ENCODE measurements at places on chromosomes 5 and 9.

DNA sequence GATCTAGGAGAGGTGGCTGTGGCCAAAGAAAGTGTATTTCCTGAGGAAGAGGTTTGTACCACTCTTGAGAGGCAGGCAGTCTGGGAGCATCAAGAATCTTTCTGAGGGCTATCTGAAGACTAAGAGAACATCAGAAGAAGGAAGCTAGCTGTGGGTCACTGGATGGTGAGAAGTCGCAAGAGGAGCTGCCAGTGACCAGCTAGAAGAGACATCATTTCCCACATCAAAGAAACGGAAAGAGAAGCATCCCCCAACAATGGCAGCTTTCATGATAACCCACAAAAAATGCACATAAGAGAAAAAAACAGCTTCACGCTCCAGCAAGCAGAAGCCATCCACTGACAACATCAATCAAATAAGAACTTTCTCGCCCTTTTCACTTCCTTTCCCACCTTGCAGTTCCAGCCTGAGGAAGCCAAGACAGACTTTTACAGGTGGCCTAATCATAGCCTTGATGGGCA, 25.0 kb upstream of the CEP78 start:
- no peak for DNase-seq

- DNase-seq: no peak
These were observed 186.4 kb downstream of the CDK5RAP2 start for GRCh38 chr9:120393386-120394057.

GRCh38 chr5:154477382-154478223, 424 bp downstream of the HAND1 start:
- DNase-seq: no peak

DNA sequence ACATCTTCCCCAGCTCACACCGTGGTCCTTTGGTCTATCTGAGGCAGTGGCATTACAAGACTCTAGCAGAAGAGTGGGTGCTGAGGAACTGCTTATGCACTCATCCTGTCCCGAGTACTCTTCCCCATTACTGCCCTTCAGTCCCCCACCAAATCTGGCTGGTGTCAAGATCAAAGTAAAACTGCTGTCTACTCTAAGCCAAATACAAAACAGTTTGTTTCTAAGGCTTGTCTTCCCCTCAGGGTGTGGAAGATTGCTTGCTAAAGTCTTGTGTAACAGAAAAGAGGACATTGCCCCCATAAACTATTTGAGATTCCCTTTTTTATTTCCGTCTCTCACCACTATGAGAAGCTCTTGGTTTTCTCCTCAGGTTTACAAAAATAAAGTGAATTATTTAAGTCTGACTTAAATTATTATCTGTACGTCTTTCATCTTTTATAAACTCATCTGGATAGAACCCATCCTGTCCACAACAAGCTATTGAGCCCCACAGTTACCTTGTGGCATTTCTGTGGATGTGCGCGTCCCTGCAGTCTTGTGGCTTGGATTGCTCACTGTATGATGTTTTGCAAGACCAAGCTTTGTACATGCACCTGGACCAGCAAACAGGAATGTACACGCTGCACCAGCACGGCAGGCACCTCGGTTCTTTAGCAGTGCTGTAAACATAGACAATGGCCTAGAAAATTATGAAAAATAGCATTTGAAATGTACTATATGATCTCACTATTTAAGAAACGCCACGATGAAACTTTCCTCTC, 61.0 kb downstream of the CYSTM1 start:
- no peak for DNase-seq

- no peak for DNase-seq
These were observed 410.1 kb downstream of the MAT2B start for GRCh38 chr5:163915481-163915961.

DNA sequence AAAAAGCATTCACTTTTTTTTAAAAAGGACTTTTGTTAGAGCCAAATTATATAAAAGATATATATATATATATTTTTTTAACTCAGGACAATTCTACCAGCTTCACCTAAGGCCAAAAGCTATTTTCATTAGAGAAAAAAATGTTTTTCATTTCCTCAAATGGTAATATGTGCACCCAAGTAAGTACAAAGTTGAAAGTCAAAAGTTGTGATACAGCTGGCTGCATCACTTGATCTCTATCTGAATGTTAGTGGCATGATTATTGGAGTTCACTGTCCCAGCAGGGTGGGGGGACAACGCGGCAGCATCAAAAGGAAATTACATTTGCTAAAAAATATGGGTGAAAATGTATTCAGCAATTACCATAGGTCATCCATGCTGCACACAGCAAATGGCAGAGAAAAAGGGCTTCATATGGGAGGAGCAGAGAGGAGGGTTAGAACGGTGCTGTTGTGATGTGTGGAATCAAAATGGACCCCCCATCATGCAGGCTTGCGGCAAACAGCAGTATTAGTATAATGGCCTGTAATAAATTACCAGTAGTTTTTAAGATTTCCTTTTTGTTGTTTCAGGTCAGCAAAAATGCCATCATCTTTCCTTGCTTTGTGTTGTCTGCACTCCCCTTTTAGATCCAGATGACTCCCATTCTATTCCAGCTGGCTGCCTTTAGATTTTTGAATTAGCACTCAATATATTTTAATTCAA, 253.7 kb downstream of the MAT2B start:
- no peak for DNase-seq

DNA sequence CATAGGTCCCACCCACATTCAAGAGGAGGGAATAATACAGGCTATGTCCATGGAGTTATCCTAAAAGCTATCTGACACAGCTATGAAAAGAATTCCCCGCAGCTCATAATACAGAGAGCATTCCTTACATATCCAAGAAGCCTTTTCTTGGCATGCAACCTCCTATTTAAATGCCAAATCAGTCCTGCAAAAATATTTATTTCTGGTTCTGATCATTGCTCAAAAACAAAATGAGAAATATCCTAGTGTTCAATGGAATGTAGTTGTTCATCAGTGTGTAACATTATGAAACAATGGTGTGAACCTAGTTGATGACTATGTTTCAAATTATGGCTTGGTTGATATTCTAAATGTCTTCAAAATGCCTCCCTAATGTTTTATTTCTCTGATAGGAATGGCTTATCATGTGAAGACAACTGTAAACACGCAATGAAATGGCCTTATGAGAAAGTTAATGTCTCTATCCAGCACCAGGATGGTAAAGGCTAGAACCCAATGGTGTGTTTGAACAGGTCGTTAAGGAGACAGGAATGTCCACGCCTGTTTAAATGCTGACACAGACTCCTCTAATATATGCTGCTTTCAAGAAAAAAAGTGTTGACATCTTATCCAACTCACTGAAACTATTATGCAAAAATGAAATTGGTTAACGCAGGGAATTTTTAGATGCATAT, 126.7 kb upstream of the CDH6 start:
- DNase-seq: no peak

DNA sequence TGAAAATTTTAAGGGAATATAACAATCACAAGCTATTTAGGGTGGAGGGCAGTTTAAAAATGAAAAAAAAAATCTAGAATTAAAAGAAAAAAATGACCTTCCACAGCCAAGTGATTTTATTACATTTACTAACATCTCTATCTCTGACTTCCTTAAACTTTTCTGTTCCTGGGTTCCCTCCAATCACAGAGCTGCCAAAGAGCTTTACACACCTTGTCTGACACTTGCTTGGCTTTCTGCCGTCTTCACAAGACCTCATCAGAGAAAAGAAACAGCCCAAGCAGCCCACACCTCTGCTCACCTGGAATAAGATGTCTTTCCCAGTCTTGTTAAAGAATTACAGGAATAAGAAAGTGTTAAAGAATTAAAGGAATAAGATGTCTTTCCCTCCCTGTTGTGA, 38.9 kb downstream of the PSMB7 start:
- DNase-seq: no peak

DNA sequence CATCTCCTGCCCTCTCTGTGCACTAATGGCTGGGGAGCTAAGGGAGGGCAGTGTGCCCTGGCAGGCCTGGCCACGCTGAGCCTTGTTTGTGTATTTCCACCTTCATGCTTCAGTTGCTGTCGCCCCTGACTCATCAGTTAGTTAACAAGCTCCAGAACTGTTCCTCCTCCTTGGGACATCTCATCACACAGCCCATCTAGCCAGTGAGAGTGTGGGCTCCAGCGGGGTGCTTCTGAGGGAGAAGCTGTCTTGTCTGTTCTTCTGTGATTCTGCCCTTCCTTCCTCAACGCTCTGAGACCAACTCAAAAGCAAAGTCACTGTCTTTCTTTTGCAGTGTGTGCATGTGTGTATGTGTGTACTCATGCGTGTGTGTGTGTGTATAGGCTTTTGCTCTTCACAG, 58.3 kb upstream of the CPEB4 start:
- no peak for DNase-seq

GRCh38 chr5:153938191-153938842, 100.4 kb downstream of the FAM114A2 start:
- DNase-seq: no peak

GRCh38 chr9:129498451-129499384, 122.2 kb downstream of the C9orf50 start:
- no peak for DNase-seq

- DNase-seq: no peak
These were observed 281.6 kb downstream of the CRB2 start for GRCh38 chr9:123637606-123637944.

DNA sequence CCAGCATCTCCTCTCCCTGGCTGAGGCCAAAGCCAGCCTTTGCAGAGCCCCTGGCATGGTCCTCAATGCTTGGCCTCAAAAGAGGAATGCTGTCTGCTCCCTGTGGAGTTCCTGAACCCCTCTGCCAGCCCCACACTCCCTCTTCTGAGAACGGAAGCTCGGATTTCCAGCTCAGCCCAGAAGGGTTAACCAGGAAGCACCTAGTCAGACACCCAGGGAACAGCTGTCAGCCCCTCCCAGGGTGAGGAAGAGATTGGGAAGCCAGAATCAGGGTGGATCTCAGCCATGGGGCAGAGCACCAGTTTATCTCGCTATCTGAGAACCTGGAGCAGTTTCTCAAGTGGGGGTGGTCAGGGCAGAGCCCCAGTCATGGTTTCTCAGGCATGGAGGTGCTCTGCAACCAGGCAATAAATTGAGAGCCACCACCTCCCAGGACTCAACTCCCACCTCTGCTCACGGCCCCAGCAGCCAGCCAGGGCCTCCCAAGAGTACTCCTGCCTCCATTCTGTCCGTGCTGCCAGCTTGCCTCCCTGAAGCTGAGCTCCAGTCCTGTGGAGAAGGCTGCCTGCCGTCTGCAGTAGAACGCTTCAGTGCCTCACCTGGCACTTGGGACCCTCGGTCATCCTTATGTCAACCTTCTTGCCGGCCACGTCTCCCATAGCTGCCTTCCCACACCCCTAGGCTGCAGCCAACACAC, 7.6 kb downstream of the FOXE1 start:
- DNase-seq: no peak

- no peak for DNase-seq
These were observed 116.5 kb upstream of the FBXL7 start for GRCh38 chr5:15383469-15383868.

GRCh38 chr9:82124090-82124489, 135.5 kb downstream of the SPATA31D1 start:
- no peak for DNase-seq

DNA sequence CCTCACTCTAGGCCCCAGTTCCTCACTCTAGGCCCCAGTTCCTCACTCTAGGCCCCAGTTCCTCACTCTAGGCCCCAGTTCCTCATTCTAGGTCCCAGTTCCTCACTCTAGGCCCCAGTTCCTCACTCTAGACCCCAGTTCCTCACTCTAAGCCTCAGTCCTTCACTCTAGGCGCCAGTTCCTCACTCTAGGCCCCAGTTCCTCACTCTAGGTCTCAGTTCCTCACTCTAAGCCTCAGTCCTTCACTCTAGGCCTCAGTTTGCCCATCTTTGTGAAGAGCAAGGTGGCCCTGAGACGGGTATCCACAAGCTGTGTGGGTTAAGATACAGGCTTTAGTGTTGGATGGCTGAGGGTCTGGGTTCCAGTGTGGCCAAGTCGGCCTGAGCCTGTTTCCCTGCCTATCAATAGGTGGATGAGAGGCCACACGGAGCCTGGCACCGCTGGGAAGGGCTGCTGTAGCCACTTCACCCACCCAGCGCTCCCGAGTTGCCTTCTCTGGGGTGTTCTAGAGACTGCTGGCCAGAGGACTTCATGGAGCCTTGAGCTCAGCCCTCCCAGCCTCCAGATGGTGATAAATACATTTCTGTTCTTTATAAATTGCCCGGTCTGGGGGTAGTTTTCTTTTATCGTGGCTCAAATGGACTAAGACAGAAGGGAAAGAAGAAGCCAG, 150.2 kb downstream of the RXRA start:
- DNase-seq: no peak

DNA sequence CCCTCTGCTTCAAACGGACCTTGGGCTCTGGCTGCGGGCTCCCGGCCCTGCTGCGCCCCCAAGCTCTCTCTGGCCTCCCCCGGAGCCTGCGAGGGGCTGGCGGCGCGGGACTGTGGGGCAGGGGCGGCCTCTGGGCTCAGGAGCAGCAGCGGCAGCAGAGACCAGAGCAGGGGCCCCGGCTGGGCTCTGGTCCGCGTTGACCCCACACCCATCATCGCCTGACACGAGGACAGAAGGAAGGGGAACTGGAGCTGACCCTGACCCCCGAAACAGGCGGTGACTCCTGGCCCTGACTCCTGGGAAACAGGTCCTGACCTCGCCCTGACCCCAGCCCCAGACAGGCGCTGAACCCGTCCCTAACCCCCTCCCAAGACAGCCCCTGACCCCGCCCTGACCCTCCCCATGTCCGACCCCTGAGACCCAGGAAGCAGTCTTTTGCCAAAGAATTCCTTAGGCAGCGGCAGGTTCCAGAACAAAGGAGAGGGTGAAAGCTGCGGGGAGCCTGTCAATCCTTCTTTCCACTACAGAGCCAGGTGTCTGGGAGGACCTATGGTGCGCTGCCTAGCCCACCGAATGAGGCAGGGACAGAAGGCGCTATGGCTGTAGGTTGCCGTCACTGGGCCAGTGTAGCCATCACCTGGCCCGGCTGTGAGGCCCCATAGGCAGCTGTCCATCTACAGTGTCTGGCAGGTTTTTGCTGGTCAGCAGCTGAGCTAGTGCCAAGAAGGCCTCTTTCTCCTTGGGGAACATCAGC, 74.7 kb upstream of the SPTLC1 start:
- DNase-seq: no peak

DNA sequence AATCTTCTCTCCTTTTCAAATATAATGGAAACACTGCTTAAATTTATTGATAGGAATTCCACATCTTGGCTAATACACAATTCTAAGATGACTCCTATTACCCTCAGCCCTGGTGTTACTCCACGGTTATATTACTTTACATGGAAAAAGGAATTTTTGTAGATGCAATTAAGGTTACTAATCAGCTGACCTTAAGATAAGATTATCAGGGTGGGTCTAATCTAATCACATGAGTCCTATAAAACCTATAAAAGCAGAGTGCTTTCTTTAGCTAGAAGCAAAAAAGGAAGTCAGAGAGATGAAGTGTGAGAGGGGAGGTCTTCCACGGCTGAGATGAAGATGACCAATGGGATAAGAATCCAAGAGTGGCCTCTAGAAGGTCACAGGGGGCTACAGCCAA, 268.6 kb downstream of the PDE4D start:
- DNase-seq: no peak

DNA sequence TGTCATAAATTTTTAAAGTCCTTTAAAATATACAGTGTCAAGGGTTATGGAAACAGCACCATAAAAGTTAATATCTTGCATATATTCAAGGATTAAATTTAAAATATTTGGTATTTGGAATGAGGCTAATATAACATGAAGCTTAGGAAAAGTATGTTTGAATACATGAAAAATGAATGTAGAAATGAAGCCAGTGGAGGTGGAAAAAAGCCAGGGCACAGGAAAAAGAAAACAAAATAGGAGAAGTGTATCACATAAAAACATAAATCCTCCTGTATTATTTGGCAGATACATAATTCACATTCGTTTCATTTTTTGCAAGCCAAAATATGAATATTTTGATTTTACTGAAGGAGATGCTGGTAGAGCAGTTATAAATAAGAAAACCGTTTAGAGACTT, 587.0 kb upstream of the ZNF608 start:
- no peak for DNase-seq

All from activated gamma-delta T cell (primary cell).